ENCODE measurements at places on chromosomes 4 and X.

- DNase-seq, result no peak
Measured at GRCh38 chr4:110033355-110034025, 120.8 kb downstream of the EGF start.

DNA sequence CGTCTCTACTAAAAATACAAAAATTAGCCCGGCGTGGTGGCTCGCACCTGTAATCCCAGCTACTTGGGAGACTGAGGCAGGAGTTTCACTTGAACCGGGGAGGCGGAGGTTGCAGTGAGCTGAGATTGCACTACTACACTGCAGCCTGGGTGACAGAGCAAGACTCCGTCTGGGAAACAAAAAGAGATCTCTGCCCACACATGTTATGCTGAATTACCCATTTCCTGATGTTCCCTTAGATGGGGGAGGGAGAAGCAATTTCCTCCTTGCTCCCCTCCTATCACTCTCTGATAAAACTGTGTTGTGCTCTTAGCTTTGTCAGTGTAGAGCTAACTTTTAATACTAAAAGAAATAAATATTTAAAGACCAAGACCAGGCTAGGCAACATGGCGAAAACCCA, 102.5 kb downstream of the LARP7 start:
- no peak for DNase-seq

- no peak for DNase-seq
Measured at GRCh38 chrX:43373032-43373431, 283.1 kb upstream of the MAOA start.

GRCh38 chr4:154626793-154627484, 14.5 kb upstream of the FGG start:
- peak; percentile 37 for DNase-seq

DNA sequence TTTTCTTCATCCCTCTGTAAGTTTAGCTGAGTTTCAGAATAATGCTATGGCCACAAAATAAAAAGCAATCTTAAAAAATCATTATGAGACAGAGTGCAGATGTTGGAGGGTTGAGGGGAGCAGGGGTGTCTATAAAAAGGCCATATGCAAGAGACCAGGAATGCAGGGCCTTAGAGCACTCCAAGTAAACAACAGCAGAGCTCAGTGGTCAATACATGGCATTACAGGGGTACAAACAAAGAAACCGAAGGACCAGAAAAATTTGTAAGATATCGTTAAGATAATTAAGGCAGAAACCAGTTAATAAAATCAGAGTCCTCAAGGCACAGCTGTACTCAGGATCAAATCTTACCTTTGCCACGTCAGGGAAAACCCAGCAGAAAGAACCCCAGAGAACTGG, 28.4 kb upstream of the NDST3 start:
- no peak for DNase-seq

DNA sequence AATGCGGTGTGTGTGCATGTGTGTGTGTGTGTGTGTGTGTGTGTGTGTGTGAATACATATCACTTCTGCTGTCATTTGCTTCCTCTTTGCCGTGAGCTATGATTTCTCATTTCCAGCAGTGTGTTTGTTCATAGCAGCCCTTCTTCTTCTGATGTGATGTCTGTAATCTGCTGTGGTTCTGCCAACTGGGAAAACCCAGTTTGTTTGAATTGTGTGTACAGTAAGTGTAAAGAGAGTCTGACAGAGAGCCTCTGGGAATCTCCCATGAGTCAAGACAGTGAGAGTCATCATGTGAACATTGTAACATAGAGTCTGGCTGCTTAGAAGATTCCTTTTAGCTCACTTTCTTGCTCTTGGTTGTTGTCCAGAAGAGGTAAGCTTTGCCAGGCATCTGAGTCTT, 8.4 kb upstream of the NWD2 start:
- DNase-seq, result no peak

DNA sequence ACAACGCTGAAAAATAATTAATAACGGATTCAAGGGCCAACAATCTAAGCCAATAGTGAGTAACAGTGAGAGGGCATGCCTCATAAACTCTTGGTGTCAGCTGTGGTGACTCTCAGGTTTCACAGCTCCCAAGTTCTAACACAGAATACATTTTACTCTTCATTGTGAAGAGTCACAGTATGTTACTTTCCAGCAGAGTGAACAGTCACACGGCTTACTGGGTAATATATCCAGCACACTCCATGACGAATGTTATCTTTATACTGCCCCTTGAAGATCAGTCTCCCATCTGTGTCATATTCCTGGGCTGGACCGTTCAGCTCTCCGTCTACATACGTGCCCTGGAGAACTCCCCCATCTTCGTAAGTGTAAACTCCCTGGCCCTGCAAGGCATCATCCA, 23.1 kb downstream of the SETD7 start:
- no peak for DNase-seq

DNA sequence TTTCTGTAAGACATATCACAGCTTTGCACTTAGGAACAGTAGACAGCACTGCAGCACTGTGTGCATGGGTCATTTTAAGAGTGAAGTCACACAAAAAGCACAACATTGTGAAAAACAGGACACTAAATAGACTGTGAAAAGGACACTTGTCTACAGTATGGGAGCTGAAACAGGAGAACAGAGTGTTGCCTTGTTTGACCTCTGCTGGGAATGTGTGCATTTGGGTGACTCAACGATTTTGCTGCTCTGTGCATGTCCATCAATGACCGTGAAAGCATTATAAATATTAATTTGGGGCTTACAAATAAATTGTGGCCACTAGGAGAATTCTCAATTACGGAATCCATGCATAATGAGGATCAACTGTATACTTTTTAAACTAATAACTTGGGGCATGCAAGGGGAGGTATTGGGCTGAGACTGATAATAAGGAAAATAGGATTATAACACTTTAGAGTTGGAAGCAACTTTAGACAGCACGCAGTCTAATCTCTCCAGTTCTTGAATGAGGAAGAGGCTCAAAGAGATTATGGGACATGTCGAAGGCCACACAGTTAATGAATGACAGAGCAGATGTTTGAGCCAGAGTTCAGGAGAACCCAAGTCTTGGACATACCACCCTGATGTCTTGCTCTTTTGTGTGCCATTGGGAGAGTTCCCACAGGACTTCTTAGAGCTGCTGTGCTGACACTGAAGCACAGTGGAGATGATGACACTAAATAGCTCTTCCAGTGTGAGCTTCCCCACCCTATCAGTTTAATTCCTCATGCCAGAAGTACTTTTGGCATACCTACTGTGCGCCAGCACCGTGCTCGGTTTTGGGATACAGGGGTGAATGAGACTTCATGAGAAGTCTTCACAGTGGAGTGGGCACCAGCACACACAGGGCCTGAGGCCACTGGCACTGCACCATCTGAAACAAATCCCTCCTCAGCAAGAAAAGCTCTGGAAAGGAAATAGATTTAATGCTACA, 79.3 kb downstream of the FRAS1 start:
- DNase-seq, result no peak

- DNase-seq, result no peak
Measured at GRCh38 chr4:138609943-138610350, 367.8 kb upstream of the SLC7A11 start.

- DNase-seq, result no peak
Measured at GRCh38 chr4:142554412-142554811, 291.7 kb downstream of the INPP4B start.

DNA sequence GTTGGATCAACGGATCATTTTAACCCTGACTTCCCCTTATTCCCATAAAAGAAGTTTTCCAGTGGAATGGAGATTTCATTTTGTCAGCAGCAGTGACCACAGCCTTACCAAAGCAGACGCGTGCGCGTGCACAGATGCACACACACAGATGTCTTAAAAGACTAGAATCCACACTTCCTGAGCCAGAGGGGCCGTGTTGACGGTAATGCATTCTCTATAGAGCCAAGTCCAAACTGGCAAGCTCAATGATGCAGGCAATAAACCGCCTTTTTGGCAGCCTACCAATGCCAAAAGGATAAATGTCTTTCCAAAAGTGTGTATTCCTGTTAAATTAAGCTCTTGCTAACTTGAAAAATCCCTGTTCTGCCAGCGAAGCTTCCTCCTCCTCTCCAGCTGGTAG, 18.8 kb upstream of the CLDN34 start:
- DNase-seq, result no peak

GRCh38 chr4:181701214-181701613, 542.0 kb upstream of the TENM3 start:
- DNase-seq, result no peak

DNA sequence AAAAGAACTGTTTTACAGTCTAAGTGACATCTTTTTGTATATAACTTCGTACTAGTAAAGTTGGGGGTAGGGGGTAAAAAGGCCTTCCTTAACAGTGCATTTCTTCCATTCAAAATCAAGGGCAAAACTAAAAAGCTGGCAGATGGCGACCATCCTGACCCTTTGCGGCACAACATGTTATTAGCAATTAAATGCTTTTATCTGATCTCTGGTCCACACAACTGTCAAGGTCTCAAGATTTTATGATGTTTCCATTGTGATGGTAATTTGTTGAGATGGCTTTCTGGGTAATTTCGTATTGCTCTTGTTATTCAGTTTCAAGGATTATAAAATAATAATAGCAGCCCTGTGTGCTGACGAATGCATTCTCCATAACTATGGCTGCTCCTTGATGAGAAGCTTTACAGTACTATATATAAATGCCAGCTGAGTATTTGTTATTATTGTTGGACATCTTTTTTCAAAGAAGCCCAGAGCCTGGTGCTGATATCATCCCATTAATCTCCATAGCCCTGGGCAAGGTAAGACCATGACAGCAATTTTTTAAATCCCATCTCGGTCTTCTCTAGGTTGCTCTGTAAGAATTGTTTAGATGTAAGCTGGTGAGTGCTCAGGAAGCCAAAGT, 89.5 kb downstream of the CBR4 start:
- DNase-seq, result no peak

All from CD4-positive, alpha-beta T cell treated with Interleukin-12 subunit alpha and Interleukin-12 subunit beta, for 1 hour (primary cell).